NCI-H1105 (cell line): ENCODE measurements at places on chromosomes 16 and 17.
A peak's percentile ranks its signal among the peaks of the same experiment; 100 is the strongest.

GRCh38 chr16:48206594-48207242, 37.4 kb upstream of the LONP2 start:
- no peak for DNase-seq

- DNase-seq, result peak; percentile 97
These were observed 3.2 kb upstream of the TMEM88 start for GRCh38 chr17:7851438-7852261.

- DNase-seq, result no peak
These were observed 24.4 kb downstream of the YWHAE start for GRCh38 chr17:1375615-1376014.

DNA sequence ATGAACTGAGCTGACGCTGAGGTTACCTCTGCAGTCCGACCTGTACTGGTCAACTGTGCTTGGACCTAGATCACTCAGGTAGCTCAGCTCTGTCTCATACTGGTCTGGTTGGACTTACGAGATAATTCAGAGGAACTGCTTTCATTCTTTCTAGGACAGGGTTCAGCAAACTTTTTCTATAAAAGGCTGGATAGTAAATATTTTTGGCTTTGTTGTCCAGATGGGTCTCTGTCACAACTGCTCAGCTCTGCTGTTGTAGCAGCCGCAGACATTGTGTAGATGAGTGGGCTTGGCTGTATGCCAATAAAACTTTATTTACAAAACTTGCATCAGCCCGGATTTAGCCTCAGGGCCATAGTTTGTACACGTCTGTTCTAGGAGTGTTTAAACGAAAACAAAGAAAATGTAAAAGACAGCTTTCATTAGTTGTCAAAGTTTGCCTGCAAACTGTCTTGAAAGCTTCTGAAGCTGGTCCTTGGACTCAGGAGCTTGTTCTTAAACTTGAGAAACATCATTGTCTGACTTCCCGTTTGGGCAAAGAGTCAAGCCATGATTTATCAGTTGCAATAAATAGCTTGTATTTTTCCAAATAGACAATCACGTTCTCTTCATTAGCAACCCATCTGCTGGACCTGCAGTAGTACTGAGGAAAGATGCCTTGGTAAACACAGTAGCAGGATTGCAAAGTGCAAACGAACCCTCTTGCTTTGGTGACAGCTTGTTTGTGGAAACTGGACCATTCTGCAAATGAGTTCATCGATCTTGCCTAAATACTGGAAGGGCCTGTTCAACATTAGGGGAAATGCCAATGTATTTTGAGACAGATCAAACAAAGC, 253.4 kb downstream of the SNX29 start:
- DNase-seq, result peak; percentile 41

DNA sequence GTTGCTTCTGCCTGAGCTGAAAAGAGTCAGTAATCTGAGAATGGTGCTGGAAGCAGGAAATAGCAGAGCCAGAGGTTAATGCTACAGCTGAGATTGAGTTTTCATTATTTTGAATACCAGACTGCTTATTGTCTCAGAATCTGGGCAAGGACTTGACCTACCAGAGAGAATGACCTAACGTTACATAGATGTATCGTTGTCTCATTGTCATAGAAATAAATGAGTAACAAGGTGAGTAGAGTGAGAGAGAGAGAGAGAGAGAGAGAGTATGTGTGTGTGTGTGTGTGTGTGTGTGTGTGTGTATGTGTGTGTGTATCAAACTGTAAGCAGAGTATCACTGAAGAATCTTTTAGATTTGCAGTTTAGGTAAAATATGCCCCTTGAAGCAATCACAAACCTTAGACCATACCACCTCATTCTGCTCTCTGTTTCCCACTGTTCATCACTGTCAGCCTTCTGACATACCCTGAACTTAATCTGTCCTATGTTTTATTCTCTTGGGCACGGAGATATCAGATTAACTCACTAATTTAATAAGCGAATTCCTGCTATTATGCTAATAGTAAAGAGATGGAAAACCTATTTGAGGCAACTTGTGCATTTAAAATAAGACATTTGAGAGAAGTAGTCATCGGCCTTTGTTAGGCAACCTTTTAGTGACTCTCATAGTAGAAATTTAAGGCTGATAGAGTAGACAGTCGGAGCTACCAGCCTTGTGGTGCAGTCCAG, 87.8 kb downstream of the CYB561 start:
- DNase-seq, result no peak

DNA sequence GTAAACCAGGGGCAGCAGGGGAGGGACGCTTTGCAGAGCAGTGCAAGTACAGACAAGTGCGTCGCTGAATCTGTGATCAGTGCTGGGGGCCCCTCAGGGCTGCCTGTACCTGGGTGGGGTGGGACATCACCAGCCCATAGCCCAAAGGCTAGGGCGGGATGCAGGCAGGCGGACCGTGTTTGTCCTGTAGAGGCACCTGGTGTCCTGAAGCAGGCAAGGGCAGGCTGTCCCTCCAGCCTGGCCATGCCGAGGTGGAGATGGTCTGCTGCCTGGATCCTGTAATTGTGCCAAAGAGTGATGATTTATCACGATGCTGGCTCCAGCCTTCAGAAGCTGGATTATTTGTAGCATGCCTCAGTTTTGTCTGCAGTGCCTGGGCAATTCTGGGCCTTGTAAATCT, 137.9 kb upstream of the GSE1 start:
- DNase-seq, result no peak

- DNase-seq, result no peak
These were observed 770 bp downstream of the CCNF start for GRCh38 chr16:2429771-2430663.

DNA sequence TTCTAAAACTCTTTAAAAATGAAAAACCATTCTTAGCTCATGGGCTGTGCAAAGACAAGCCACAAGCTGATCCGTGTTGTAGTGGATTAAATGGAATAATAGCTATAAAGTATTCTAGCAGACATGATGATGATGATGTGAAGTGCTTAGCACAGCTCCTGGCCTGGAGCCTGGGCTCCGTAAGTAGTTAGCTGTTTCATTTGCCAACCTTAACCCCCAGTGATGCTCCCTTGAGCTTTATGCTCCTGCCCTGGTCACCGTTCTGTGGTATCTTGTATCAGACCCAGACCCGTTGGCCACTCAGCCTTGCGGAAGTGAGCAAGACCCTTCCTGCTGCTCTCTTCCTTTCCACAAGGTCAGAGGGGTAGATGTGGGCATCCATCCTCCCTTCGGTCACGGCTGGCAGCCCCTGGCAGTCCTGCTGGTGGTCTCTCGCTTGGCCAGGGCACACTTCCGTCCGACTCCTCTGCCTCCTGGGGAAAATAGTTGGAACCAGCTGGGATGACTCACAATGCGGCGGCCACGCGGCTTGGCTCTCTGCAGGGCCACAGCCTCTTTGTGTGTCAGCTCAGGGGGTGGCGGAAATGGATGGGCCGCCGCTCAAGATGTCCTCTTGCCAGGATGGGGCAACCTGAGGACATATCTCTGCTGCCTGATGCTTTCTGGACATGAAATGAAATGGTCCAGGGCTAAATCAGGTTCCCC, 79.1 kb downstream of the GPR139 start:
- DNase-seq, result no peak

GRCh38 chr17:43448720-43449469, 34.9 kb upstream of the DHX8 start:
- no peak for DNase-seq
